ENCODE measurements at places on chromosomes 11 and 22. TPM values are rescaled to one million over a fixed set of nuclear protein-coding genes. Genes with fewer than 3 reads are reported as not detected.

GRCh38 chr11:4886186-4886585 is 4.5 kb downstream of the OR51T1 start:
- no peak for DNase-seq

DNA sequence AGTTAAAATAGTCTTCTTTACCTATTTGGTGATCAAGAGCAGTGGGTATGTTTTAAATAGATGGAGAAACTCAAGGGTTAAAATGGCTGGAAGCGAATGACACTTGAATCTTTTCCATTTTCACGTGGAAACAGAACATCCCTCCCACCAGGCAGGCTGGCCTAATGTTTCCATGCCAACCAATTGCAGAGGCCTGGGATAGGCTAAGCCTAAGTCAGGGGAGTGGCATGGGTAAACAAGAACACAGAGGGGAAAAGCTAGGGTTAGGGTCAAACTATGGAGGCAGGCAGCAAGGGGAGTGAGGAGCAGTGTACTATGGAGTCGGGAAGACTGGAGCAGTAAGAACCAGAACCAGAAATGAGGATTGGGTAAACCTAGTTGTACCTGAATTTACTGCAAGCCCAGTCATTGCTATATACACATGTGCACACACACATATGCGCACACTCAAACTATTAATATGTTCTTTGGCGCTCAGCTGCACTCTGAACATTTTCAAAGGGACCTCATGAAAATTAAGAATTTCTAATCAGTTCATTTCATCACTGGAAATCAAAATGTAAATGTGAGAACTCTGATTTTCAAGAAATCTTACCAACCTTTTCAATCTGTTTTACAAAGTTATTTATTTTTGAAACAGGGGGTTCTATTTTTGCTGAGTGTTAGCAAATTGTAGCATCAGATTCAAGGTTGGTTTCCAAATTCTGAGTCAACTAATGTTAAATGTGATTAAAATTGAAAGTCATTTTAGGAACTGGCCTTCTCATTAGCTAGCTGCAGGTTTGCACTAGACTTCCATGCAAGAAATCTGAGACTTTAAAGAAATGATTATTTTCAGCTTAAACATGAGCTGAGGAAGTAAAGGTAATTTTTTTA is 327.0 kb upstream of the CCDC90B start:
- DNase-seq: no peak

GRCh38 chr11:57239348-57239747 is 2.3 kb upstream of the APLNR start:
- no peak for DNase-seq

DNA sequence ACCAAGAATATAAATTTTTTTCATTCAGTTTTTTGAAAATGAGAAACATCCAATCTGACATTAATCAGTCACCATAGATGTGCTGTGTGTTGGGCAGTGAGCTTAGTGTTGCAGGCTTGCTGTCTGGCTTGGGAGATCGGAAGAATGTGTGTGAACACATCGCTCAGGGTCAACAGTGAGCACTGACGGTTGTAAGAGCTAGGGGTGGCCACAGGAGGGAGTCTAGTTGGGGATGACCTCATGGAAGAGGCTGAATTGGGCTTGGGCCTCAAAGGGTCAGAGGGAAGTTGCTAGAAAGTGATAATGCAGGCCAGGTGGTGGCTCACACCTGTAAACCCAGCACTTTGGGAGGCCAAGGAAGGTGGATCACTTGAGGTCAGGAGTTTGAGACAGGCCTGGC is 375.4 kb downstream of the DDX10 start:
- DNase-seq: no peak

GRCh38 chr11:77444261-77444660 is 29.6 kb downstream of the PAK1 start:
- no peak for DNase-seq

DNA sequence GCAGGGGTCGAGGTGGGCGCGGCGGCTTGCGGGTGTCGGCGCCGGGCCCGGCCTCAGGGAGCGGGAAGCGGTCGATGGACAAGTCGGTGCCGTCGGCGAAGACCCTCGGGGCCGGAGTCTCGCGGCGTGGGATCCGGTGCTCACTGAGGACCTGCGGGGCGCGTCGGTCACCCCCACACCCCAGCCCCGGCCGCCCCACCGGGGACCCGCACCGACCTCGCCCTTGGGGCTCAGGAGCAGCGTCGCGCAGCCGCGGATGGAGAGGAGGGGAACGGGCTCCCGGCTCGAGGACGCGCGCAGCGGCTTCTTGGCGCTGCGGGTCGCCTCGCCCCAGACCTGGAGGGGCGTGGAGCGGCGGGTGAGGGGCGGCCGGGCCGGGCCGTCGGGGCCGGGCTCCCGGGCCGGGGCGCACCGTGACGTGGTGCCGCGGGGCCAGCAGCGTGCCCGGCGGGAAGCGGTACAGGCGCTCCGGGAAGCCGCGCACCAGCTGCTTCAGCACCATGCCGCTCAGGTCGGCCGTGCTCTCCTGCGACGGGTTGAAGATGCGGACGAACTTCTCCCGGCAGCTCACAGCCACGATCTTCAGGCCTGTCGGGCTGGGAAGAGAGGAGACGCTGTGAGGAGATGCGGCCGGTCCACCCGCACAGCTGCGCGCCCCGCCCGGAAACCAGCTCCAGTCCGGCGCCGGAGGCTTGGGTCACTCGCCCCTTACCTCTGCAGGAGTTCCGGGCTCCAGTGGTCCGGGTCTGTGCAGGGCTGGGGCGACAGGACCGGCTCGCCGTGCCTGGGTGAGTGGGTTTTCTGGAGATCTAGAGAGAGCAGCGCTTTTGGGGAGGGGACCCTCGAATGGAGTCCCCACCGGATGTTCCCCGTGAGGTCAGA is 4.5 kb downstream of the LMNTD2 start:
- no peak for DNase-seq

DNA sequence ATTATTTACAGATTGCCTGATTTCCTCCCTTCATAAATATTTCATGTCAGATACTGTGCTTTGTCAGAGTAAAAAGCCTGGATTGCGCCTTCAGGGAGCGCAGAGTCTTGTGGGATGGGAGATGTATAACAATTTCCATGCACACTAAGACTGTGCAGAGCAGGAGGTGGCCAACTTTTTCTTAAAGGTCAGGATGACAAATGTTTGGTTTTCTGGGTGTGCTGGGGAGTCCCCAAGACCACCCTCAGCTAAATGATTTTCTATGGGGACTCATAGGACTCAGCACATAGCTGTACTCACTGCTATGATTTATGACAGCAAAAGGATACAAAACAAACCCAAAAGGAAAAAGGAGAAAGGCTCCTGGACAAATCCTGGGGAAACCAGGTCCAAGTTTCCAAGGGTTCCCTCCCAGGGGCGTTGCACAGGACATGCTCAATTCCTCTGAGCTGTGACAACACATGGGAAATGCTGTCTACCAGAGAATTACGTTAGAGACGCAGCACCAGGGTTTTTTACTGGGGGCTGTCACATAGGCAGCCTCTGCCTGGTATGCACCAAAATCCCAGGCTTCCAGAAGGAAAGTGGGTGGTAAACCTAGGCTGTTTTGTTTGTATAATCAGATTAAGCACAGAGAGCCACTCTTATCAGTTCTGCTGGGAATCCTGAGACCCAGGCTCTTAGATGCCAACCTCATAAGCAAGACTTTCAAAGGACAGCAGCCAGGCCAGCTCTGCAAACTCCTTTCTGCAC is 59.1 kb downstream of the CSNK2A3 start:
- DNase-seq: no peak

GRCh38 chr11:12182302-12182675 is 71.9 kb downstream of the MICAL2 start:
- no peak for DNase-seq

GRCh38 chr22:27761000-27761399 is 40.6 kb downstream of the MN1 start:
- DNase-seq: no peak

GRCh38 chr11:88603091-88603867 is 265.7 kb upstream of the CTSC start:
- peak; percentile 81 for DNase-seq

Gene NLRP14
- polyA plus RNA-seq: not detected

Gene OR4D5
- not detected for polyA plus RNA-seq

Gene KLHL35
- 0.62 TPM for polyA plus RNA-seq

Gene BCO2
- 2.8 TPM for polyA plus RNA-seq

Gene CARD16
- polyA plus RNA-seq: 83.3 TPM

Measured in lung (tissue), 17 donors.